ENCODE measurements at places on chromosomes 2 and 18.

- DNase-seq: no peak
These were observed 5.6 kb upstream of the LRATD1 start for GRCh38 chr2:14626873-14627272.

GRCh38 chr18:21064347-21064746 is 47.3 kb downstream of the ROCK1 start:
- no peak for DNase-seq

DNA sequence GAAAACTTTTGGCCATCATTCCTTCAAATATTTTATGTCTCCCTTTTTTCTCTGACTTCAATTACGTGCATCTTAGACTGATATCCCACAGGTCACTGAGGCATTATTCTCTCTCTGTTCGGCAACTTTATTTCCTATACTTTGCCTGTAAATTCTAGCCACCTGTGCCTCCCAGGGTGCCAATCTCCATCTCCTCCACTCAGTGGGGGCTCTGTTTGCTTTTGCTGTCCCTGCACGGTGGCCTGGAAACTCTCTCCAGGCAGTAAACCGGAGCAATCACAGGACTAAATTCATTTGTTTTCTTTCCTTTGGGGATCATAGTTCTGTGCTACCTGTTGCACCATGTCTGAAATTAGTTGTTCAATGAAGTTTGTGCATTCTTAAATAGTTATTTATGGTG is 9.6 kb upstream of the MTLN start:
- no peak for DNase-seq

DNA sequence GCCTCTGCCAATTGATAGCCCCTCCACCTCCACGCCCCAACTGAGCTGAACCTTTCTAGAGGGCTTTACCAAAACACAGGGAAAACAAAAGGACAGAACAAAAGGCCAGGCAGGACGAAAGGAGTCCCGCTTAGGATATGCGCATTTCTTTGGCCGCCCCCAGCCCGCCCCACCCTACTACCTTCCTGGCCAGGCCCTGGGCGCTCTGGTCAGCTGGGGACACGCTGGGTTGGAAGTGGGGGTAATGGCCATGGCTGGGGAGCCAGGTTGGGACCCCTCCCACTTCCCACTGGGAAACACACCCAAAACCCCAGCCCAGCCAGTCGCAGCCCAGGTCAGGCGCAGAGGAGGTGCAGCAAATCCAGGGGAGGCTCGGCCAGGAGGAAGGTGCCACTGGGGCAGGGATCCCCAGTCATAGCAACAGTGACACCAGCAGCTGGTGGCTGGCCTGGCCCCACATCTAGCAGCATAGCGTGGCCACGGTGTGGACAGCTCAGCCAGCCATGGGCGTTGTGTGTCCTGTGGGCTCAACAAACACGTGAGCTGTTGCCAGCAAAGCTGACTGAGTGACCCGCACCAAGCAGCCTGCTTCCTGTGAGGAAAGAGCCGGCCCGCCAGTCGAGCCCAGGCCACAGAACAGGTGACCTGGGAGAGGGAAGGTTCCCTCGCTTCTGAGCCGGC is 24.6 kb upstream of the B3GNT7 start:
- DNase-seq: no peak

DNA sequence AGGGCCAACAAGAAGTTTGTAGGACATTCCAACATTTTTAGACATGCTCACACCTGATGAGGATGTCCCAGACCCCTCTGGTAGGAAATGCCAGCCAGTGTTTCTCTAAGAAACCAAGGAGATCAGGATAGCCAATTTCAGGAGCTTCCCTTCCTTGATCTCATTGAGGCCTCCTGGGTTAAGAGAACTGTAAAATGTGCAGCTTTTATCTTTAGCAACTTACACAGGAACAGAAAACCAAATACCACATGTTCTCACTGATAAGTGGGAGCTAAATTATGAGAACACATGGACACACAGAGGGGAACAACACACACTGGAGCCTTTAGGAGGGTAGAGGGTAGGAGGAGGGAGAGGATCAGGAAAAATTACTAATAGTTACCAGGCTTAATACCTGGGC is 99.6 kb upstream of the MAP2 start:
- DNase-seq: no peak

DNA sequence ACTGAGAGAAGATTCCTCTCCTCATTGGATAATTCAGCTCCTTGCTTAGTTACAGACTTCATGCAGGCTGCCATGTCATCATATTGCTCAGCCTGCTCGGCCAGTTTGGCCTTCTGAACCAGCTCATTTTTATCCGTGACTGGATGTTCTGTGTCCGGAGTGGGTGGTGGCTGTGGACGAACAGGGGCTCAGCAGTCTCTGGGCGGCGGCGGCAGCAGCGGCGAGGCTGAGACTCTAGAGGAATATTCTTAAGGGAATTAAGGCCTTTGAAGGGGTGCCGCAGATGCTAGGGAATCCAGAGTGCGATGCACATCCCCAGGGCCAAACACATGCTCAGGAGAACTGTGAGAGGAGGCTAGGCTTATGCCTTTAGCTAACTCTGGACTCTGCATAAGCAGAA is 97.9 kb upstream of the GYPC start:
- DNase-seq: no peak

DNA sequence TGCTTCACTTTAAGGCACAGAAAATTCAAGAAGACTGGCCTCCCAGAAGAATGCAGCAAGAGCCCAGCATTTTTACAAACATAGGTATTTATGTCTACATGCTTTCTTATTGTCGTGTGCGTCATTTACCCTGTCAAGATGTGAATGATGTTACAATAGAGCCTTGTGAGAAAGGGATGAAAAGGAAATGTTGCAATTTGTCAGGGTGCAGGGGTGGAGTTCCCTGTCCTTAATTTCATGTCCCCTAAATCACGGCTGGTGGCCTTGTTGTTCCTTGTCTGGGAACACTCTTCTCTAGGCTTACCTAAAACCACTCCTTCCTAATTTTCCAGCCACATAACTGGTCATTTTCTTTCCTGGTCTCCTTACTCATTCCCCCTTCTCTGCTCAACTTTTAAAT is 194.2 kb downstream of the TXNL1 start:
- no peak for DNase-seq

DNA sequence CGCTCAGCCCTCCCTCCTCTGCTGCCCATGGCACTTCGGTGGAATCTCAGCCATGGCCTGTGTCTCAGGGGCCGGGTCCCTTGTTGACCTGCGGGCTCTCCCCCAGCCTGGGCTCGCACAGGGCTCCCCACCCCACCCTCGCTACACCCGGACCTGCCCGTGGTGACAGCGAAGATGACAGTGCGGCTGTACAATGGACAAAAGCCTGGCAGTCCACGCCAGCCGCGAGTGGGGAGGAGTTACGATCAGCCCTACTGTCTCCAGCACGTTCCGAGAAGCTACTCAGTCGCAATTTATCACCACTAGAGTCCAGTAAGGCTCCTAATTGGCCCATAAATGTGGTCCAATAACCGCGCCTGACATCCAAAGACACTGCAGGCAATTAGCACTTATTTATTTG is 31.6 kb downstream of the GBX2 start:
- no peak for DNase-seq
